ENCODE measurements at places on chromosomes 2 and 18.

- no peak for DNase-seq
Measured at GRCh38 chr18:72984290-72984689, 116.5 kb upstream of the NETO1 start.

DNA sequence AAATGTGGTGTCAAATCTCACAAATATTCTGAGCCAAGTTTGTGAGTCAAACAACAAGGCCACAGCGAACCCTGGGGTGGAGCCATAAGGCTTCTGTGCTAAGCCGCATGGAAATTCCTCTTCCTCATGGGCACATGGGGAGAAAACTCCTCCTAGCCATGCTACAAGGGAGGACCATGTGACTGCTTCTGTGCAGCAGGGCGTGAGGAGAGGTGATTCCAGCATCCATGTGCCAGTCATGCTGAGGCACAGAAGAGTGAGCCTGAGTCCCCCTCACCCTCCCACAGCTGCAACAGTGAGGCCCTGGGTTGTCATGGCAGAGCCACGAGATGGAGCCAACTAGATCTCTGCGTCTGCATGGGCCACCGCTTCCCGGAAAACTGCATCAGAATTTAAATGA is 488.8 kb upstream of the RAB6C start:
- no peak for DNase-seq

- no peak for DNase-seq
Measured at GRCh38 chr2:102434655-102435381, 11.9 kb downstream of the IL18RAP start.

DNA sequence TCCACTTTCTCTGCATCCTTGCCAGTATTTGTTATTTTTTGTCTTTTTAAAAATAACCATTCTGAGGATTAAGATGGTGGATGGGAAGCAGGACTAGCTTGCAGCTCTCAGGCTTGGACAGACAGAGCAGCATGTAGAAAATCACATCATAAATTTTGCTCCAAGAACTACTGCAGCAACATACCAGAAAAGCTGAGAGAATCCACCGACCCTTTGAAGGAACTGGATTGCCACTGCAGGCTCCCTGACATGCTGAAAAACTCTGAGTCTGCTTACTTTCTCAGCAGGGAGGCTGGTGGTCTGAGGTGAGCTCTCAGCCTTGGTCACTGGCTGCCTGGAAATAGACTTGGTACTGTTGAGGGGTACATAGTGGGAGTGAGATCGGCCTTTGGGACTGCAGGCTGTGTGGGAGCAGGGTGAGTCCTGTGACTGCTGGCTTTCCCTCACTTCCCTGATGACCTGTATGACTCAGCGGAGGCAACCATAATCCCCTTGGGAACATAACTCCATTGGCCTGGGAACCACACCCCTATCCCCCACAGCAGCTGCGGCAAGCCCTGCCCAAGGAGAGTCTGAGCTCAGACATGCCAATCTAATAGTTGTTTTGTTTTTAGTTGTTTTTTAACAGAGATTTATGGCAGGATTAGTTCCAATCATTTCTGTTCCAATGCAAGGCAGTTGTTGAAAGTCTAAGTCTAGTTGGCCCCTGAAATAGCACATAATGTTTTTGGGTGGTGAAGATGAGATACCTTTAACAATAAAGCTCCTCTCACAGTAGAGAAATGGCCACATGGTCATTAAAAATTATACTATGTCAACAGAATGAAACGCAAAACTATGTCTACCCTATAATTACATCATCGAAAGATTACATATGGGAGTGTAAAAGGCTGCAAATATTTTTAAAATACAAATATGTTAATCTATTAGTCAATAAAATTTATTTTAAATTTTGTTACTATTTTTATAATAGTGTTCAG is 414.2 kb upstream of the CHAC2 start:
- no peak for DNase-seq

DNA sequence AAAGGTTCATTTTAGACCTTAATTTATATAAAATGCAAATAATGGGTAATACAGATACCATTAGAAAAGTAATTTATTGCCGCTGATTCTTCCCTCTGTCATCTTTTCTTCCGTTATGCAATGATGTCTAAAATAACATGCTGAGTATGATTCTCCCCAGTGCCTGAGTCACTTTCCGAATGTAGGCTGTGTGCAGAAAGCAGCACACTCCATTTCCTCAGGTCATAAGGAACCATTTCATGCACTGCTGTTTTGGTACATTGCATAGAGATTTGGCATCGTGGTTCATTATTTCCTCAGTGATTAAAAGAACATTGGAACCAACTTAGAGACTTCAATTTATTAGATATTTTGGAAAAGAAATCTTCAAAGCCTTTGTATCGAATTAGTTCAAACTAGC is 173.5 kb downstream of the CDH2 start:
- no peak for DNase-seq

GRCh38 chr18:11149441-11150270 is at the start of gene PIEZO2:
PIEZO2 (minus strand) TSS chr18:11149569; CDS start chr18:11148588, 981 bp downstream.
- peak; percentile 50 for DNase-seq

GRCh38 chr2:104845946-104846785 is 7.7 kb upstream of the POU3F3 start:
- DNase-seq, result no peak

All from mucosa of gallbladder (tissue), 1 donor.